Activated T-cell treated with anti-CD3 and anti-CD28 coated beads, Interleukin-2, amount 50 U/mL, for 72 hours (primary cell): ENCODE measurements at places on chromosomes 4 and X. TPM values are rescaled to one million over a fixed set of nuclear protein-coding genes. Genes with fewer than 3 reads are reported as not detected.
A peak's percentile ranks its signal among the peaks of the same experiment; 100 is the strongest.

GRCh38 chr4:87819281-87819919, 13.4 kb upstream of the MEPE start:
- no peak for DNase-seq
- no peak overlapping the region for H3K27ac ChIP-seq
- H3K36me3 ChIP-seq: no peaks in the 10 kb centered on the region
- no peak overlapping the region for H3K4me3 ChIP-seq
- H3K4me1 ChIP-seq: no peaks in the 10 kb centered on the region

SCRG1 gene
- total RNA-seq: not detected

C4orf33 gene
- total RNA-seq: 22.1 TPM

DNA sequence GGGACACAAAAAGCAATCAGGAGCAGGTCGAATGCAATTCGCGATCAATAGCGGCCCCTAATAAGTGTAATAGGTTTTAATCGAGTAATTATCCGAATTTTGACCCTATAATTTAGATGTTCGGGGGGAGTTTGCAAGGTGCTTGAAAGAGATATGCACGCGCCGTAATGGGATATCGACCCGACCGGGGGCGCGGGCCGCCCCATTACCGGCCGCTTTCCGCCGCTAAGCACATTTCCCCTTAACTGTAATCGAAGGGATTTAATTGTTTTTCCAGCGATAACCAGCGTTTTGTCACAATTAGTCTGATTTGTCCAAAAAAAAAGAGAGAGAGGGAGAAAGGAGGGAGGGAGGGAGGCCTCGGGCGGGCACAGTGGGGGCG, 997 bp downstream of the NKX1-1 start:
- H3K27ac ChIP-seq: peak overlapping the region; percentile 85
- no peaks in the 10 kb centered on the region for H3K36me3 ChIP-seq
- H3K4me3 ChIP-seq: no peak overlapping the region
- peaks cover 8% of the 10 kb centered on the region for H3K4me1 ChIP-seq
- no peak for DNase-seq

- no peak overlapping the region for H3K27ac ChIP-seq
- no peaks in the 10 kb centered on the region for H3K4me1 ChIP-seq
- DNase-seq: no peak
- H3K27me3 ChIP-seq: peaks cover 6% of the 10 kb centered on the region
- no peak overlapping the region for H3K4me3 ChIP-seq
Measured at GRCh38 chr4:173685165-173685830, 155.3 kb upstream of the HAND2 start.

DNA sequence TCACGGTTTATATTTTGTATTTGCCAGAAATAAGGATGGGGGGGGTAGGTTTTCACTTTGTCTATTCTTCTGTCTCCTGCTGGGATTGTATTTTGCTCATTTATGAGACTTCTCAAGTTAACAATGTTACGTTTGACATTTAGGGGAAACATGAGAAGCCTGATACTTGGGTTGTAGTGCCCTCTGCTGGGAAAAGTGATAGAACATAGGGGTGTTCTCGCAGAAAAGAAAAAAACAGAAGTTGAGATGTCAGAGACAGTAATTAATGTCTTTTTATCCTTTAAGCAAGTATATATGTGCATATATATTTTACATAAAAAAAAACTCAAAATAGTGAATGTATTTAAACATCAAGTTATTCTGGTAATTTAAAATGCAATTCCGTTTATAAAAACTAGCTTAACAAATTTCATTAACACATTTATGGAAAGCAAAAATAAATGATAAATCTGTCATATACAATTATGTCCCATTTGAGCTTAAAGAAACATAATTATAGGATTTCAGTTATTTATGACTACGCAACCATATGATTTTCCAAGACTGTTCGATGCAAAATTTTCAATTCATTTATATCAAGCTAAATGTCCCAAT, 46.0 kb upstream of the TMPRSS11F start:
- H3K27me3 ChIP-seq: no peaks in the 10 kb centered on the region
- no peak overlapping the region for H3K4me3 ChIP-seq

CENPVL2 gene
- not detected for total RNA-seq

AR gene
- 0.07 TPM for total RNA-seq

ELK1 gene
- total RNA-seq: 84.9 TPM

DNA sequence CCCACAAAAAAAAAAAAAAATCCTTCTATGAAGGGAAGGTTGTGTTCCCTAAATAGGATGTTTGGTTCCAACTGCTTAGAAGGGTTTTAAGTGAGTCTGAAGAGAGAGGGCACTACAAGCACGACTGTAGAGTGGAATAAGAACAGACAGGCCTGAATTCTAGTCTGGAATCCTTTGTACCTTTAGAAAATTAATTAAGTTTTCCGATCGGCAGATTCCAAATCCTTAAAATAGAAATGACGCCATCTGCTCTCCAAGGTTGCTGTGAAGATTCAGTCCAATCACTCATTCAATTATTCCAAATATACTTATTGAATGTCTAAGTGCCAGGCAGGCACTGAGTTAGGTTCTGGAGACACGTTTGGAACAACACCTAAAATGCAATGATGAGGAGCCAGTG, 3.8 kb downstream of the HS3ST1 start:
- peaks cover 21% of the 10 kb centered on the region for H3K27me3 ChIP-seq
- no peak overlapping the region for H3K27ac ChIP-seq
- H3K36me3 ChIP-seq: no peaks in the 10 kb centered on the region
- peaks cover 16% of the 10 kb centered on the region for H3K4me1 ChIP-seq

KLF3 gene
- total RNA-seq: 9.6 TPM

- H3K36me3 ChIP-seq: no peaks in the 10 kb centered on the region
- H3K27me3 ChIP-seq: peaks cover 28% of the 10 kb centered on the region
- peak overlapping the region; percentile 82 for H3K4me3 ChIP-seq
- H3K27ac ChIP-seq: no peak overlapping the region
Measured at GRCh38 chr4:1008840-1009541, 2.4 kb upstream of the FGFRL1 start.

PCYT1B gene
- 0.07 TPM for total RNA-seq

GRCh38 chr4:177728361-177729152, 286.3 kb upstream of the AGA start:
- DNase-seq: no peak
- no peak overlapping the region for H3K4me3 ChIP-seq
- no peaks in the 10 kb centered on the region for H3K27me3 ChIP-seq
- H3K36me3 ChIP-seq: no peaks in the 10 kb centered on the region
- H3K4me1 ChIP-seq: no peaks in the 10 kb centered on the region
- no peak overlapping the region for H3K27ac ChIP-seq

PDLIM3 gene
- total RNA-seq: 7.4 TPM

PABPC5 gene
- total RNA-seq: not detected

DNA sequence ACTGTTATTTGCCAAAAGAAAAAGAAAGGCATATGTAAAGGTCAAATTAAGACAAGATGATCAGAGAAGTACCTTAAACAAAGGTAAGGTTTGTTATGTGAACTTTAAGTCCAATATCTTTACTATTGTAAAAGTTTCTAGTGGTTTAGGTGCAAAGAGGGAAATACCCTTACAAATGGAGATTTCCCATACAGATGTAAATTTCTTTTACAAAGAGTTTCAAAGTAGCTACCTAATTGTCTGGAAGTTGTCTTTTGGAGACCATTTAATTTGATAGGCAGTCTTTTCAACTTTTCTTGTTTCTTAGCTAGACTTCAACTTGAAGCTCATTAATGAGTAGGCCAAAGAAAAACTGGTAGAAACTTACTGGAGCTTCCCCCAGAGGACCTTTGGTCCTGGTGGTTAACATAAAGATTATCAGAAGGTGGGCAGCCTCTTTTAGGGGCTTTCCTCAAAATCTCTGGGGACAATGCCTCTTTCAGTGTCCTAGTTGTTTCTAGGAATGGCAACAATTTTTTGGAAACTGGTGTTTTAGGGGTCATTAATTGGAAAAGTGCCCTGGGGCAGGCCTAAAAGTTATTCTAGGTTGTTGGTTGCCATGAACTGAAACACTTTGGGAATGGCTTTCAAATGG, 297.3 kb downstream of the GUCY2F start:
- peaks cover 49% of the 10 kb centered on the region for H3K27me3 ChIP-seq
- H3K36me3 ChIP-seq: peaks cover 2% of the 10 kb centered on the region
- H3K27ac ChIP-seq: no peak overlapping the region
- DNase-seq: no peak

DNA sequence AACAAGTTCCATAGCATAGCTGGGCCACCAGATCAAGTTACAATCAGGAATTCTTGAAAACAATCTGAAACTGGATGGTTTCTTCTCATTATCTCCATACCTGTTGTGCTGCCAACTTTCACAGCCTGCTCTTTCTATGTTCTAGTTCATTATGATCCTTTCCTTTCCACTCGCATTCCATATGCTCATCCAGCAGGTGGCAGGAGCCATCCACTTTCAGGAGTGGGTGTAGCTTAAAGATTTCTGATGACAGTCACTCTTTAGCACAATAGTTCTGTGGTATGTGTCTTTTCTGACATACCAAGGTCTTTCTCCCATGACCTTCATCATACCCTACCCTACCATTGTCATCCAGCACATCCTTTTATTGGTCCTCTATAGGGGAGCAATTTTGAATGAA, 46.4 kb downstream of the PAGE2 start:
- H3K4me3 ChIP-seq: no peak overlapping the region
- no peaks in the 10 kb centered on the region for H3K36me3 ChIP-seq
- no peak overlapping the region for H3K27ac ChIP-seq
- peaks cover 28% of the 10 kb centered on the region for H3K27me3 ChIP-seq
- peak; percentile 10 for DNase-seq

C4orf17 gene
- total RNA-seq: not detected

DNA sequence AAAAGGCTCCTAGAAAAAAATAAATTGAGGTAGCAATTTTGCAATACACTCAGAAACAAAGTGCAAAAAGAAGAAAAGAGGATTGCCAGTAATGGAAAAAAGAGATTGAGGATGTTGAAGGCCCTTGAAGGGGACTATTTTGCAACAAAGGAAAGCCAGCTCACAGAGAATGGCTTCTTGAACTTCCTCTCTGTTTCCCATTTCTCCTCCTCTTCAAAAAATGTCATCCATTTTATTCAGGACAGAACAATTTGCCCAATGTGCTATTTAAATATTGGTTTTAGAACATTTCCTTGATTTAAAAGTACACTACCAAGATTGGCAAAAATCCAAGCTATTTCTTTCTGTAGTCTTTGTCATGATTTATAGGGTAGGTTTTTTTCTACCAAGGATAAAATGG, 60.2 kb downstream of the GASK1B start:
- peaks cover 2% of the 10 kb centered on the region for H3K36me3 ChIP-seq
- no peaks in the 10 kb centered on the region for H3K27me3 ChIP-seq
- H3K27ac ChIP-seq: no peak overlapping the region
- H3K4me3 ChIP-seq: no peak overlapping the region
- no peaks in the 10 kb centered on the region for H3K4me1 ChIP-seq
- DNase-seq: no peak

OTC gene
- total RNA-seq: not detected

DNA sequence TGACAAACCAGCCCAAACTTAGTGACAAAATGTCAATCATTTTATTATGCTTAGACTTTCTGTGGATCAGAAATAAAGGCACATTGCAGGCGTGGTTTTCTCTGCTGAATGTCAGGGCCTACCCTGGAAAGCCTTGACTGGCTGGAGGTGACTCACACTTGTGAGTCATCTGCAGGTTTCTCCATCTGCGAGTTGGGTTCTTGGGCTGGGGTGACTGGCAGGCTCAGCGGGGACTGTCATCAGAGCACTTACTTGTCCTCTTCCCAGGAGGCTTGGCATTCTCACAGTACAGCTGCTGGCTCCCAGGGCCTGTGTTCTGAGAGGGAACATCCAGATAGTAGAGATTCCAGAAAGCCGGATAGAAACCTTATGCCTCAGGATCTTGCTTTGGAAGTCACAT, 153.8 kb upstream of the AGA start:
- peak; percentile 67 for DNase-seq
- H3K27me3 ChIP-seq: no peaks in the 10 kb centered on the region
- H3K36me3 ChIP-seq: no peaks in the 10 kb centered on the region
- peaks cover 9% of the 10 kb centered on the region for H3K4me1 ChIP-seq
- H3K4me3 ChIP-seq: no peak overlapping the region

DNA sequence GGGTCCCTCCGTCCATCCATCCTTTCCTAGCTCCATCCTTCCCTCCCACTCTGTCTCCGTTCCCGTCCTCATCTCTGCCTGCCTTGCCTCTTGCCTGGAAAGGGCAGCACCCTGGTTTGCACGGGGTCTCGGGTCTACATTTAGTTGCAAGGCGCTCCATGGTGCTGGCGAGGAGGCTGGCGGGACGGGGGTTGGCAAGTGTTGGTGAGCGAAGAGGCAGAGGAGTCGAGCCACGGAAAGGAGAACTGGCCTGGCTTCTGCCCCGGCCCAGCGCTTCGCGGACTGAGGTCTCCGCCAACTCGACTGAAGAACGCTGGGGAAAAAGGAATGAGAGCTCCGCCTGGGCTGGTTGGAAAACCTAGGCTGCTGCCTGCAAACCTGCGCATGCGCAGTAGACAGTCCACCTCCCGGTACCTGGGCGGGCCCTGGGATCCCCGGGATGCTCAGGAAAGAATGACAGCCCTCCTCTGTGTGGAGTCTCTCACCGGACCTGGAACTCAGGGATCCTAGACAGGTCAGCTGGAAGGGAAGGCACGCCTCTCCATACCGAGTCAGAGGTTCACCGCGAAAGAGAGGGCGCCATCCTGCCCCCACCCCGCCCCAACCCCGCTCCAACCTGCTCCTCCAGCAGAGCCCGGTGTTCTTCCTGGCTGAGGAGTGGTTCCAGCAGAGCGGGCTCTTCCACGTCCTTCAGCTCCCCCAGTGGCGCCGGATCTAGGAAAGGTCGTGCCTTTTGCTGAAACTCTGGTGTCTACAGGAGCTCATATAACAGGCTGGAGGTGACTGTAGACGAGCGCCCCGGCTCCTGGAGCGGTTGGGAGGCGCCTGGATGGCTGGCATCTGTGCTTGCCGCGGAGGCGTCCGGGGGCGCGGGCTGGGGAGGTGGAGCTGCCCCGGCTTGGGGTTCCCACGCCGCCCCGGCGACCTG, 6.0 kb downstream of the FRG2 start:
- peak; percentile 51 for DNase-seq
- peaks cover 43% of the 10 kb centered on the region for H3K27me3 ChIP-seq
- H3K4me3 ChIP-seq: peak overlapping the region; percentile 63

DNA sequence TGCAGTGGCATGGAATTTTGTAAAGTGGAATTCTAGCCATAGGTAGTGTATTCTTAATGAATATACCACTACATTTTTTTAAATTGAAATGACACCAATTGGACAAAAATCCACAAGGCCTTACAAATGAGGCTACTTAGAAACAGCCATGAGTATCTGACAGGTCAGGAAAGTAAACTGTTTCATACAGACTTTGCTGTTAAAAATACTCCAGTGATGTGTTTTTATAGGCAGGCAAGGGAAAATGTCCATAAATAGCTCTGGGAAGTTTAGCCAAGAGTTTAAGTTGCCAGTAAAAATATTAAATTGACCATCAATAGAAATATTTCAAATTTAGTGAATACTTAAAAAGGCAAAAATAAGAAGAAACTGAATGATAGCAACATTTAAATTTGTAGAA, 41.8 kb upstream of the PDLIM5 start:
- no peak overlapping the region for H3K4me3 ChIP-seq
- H3K36me3 ChIP-seq: no peaks in the 10 kb centered on the region
- peaks cover 7% of the 10 kb centered on the region for H3K4me1 ChIP-seq
